ENCODE measurements at places on chromosomes 2 and 18. TPM values are rescaled to one million over a fixed set of nuclear protein-coding genes. Genes with fewer than 3 reads are reported as not detected.
A peak's percentile ranks its signal among the peaks of the same experiment; 100 is the strongest.

DNA sequence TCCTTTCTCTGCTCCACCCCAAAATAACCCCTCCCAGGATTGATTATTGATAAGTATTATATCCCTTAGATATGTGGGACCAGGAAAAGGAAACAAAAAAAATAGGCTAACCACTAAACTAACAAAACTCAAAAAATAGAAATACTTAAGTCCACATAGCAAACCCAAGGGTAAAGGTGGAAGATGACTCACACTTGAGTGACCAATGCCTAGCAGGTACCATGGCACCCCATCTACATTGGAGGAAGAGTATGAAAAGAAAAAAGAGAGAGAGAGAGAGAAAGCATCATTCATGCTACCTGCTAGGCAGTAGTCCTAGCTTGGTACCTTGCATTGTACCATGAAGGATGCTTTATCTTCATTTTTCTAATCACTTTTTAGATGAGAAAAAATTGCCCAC is 6.3 kb downstream of the EXOC6B start:
- H3K27ac ChIP-seq, result no peak overlapping the region
- H3K27me3 ChIP-seq, result no peaks in the 10 kb centered on the region
- peaks cover 5% of the 10 kb centered on the region for H3K4me1 ChIP-seq
- no peak overlapping the region for H3K4me3 ChIP-seq

DNA sequence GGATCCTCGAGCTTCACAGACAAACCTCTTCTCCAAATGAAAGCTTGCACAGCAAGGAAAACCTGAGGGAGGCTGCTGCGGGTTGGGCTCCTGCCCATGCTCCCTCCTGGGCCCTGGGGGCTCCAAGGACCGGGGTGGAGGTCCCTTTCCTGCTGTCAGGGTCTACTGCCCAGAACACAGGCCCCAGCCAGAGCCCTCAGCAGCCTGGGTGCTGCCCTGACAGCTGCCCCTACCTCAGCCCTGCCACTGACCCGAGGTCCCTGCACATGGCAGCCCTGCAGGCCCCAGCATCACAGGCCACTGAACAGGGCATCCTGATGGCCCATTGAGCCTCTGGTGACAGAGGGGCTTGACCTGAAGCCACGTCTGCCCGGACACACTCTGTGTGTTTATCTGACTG is 41.0 kb downstream of the CROCC2 start:
- H3K27ac ChIP-seq, result no peak overlapping the region
- H3K36me3 ChIP-seq, result no peaks in the 10 kb centered on the region
- no peak for DNase-seq
- no peak overlapping the region for H3K4me3 ChIP-seq
- H3K4me1 ChIP-seq, result no peaks in the 10 kb centered on the region

GRCh38 chr18:32548688-32549087 is 78.0 kb upstream of the GAREM1 start:
- no peak overlapping the region for H3K27ac ChIP-seq
- H3K27me3 ChIP-seq, result peaks cover 15% of the 10 kb centered on the region
- DNase-seq, result no peak
- H3K4me1 ChIP-seq, result no peaks in the 10 kb centered on the region

DNA sequence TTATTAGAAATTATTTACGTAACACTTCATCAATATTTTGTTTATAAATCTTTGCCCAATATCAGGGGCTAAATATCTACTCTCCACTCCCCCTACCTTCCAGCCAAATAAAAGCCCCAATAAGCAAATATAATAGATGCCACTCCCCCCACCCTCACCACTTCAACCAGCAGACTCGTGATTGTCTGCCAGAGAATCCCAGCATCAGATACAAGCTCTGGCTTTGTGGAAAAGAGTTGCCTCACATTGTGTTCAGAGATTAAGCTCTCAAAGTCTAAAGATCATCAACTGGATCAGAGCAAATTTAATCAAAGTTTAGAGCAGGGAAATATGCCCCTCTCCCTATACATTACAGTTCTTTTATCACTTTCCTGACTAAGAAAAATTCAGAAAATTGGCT is 39.5 kb downstream of the AOX1 start:
- no peaks in the 10 kb centered on the region for H3K36me3 ChIP-seq
- H3K4me1 ChIP-seq, result no peaks in the 10 kb centered on the region
- no peak overlapping the region for H3K27ac ChIP-seq
- no peak for DNase-seq

DNA sequence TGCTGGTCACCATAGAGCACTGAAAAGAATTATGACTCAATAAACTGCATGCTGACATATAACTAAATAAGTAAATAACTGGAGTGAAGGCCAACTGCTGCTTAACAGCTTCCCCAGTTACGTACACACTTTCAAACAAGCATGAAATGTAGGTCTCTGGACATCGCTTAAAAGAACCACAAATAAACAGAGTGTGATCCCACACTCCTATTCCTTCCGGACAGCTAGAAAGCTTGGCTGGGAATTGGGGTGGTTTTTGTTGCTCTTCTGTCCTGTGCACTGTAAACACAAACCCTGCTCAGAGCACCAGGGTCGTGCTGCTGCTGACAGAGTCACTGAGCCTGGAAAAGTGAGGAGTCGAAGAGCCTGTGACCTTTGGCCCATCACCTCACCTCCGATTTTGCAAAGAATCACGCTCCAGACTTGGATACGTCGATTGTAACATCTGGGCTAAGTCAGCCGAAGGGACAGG is 162.7 kb upstream of the NT5C1B start:
- DNase-seq, result no peak
- no peak overlapping the region for H3K4me3 ChIP-seq

DNA sequence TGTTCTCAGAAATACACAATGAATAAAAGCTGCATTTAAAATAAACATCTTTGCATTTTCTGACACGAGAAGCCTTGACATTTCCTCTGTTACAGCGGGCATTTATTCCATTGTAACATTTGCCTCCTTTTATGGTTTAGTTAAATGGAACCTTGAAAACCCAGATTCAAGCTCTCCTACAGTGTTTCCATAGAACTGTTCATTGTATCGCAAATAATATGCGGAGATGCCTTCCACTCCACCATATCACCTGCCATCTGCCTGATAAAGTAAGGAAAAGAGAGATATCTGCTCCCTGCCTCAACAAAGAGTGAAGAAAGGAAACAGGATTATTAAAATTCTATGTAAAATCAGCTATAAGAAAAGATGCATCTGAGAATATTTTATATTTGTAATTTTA is 69.8 kb downstream of the CDH19 start:
- H3K27me3 ChIP-seq, result no peaks in the 10 kb centered on the region
- H3K36me3 ChIP-seq, result no peaks in the 10 kb centered on the region
- H3K27ac ChIP-seq, result no peak overlapping the region
- no peaks in the 10 kb centered on the region for H3K4me1 ChIP-seq

- peaks cover 10% of the 10 kb centered on the region for H3K36me3 ChIP-seq
- H3K27ac ChIP-seq, result no peak overlapping the region
- H3K4me1 ChIP-seq, result no peaks in the 10 kb centered on the region
- H3K4me3 ChIP-seq, result no peak overlapping the region
These were observed 49.7 kb downstream of the MTA3 start for GRCh38 chr2:42618116-42618515.

- peak; percentile 77 for DNase-seq
- H3K36me3 ChIP-seq, result no peaks in the 10 kb centered on the region
- peak overlapping the region; percentile 88 for H3K4me3 ChIP-seq
These were observed 1.3 kb downstream of the MAPRE2 start for GRCh38 chr18:35042389-35043071.

GRCh38 chr2:106816974-106817373 is 69.0 kb downstream of the ST6GAL2 start:
- H3K27me3 ChIP-seq, result no peaks in the 10 kb centered on the region
- H3K4me3 ChIP-seq, result no peak overlapping the region
- H3K36me3 ChIP-seq, result no peaks in the 10 kb centered on the region
- H3K4me1 ChIP-seq, result no peaks in the 10 kb centered on the region
- no peak for DNase-seq
- no peak overlapping the region for H3K27ac ChIP-seq

- no peak overlapping the region for H3K27ac ChIP-seq
- no peak for DNase-seq
- no peaks in the 10 kb centered on the region for H3K36me3 ChIP-seq
- H3K27me3 ChIP-seq, result peaks cover 4% of the 10 kb centered on the region
- H3K4me3 ChIP-seq, result no peak overlapping the region
- H3K4me1 ChIP-seq, result no peaks in the 10 kb centered on the region
These were observed 857 bp upstream of the CROCC2 start for GRCh38 chr2:240905176-240905781.

DNA sequence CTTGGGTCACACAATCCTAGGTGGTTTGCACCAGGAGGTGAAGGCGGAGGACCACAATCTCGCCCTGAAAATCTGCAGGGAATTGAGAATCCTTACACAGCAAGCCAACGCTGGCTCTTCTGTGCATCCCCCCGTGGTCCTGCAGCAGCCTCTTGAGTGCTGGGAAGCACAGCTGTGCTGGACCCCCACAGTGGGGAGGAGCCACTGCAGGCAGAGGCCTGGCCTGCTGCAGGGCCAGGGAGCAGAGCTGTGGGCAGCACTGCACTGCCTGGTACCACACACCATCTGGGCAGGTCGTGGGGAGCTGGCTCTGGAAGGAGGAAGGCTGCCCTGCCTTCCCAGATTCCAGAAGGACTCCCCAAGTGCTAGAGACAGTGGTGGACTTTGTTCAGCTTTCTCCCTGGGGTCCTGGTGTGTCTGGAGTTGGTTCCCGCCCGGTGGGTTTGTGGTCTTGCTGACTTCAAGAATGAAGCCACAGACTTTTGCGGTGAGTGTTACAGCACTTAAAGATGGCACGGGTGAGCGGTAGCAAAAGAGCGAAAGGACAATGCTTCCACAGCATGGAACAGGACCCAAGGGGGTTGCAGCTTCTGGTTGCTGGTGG is 106.3 kb downstream of the FAM168B start:
- no peak overlapping the region for H3K27ac ChIP-seq
- peaks cover 1% of the 10 kb centered on the region for H3K27me3 ChIP-seq
- no peak overlapping the region for H3K4me3 ChIP-seq
- DNase-seq, result no peak

- H3K4me1 ChIP-seq, result peaks cover 6% of the 10 kb centered on the region
- no peak overlapping the region for H3K4me3 ChIP-seq
- H3K36me3 ChIP-seq, result peaks cover 36% of the 10 kb centered on the region
- no peak for DNase-seq
- no peak overlapping the region for H3K27ac ChIP-seq
These were observed 16.6 kb downstream of the SP110 start for GRCh38 chr2:230203110-230203676.

- H3K36me3 ChIP-seq, result no peaks in the 10 kb centered on the region
- peaks cover 1% of the 10 kb centered on the region for H3K27me3 ChIP-seq
- H3K4me3 ChIP-seq, result no peak overlapping the region
- H3K4me1 ChIP-seq, result no peaks in the 10 kb centered on the region
- DNase-seq, result no peak
These were observed 208.6 kb downstream of the PARD3B start for GRCh38 chr2:204753841-204754240.

GRCh38 chr18:44742718-44743311 is 62.1 kb downstream of the SETBP1 start:
- no peaks in the 10 kb centered on the region for H3K27me3 ChIP-seq
- no peak overlapping the region for H3K4me3 ChIP-seq
- H3K36me3 ChIP-seq, result peaks cover 14% of the 10 kb centered on the region
- no peak overlapping the region for H3K27ac ChIP-seq
- peaks cover 14% of the 10 kb centered on the region for H3K4me1 ChIP-seq

GRCh38 chr2:171574149-171574795 is 52.0 kb downstream of the CYBRD1 start:
- no peak overlapping the region for H3K27ac ChIP-seq
- peaks cover 6% of the 10 kb centered on the region for H3K4me1 ChIP-seq
- no peaks in the 10 kb centered on the region for H3K27me3 ChIP-seq
- H3K36me3 ChIP-seq, result no peaks in the 10 kb centered on the region
- H3K4me3 ChIP-seq, result peak overlapping the region; percentile 10

DNA sequence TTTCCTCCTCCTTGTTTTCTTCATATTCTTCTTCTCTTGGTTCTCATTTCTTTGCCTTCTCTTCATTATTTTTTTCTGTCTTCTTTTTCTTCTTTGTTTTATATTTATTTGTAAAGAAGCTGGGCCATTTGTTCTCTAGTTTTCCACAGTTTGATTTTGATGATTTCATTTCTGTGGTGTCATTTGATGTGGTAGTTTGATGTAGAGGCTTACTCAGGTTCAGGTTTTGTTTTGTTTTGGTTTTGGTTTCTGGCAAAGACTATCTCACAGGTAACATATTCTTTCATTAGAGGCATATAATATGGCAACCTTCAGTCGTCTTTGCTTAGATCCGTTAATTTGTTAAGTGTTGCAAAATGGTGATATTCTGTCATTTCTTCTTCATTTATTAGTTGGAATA is 75.3 kb downstream of the BABAM2 start:
- H3K27me3 ChIP-seq, result no peaks in the 10 kb centered on the region
- peak; percentile 26 for DNase-seq
- H3K36me3 ChIP-seq, result peaks cover 15% of the 10 kb centered on the region

DNA sequence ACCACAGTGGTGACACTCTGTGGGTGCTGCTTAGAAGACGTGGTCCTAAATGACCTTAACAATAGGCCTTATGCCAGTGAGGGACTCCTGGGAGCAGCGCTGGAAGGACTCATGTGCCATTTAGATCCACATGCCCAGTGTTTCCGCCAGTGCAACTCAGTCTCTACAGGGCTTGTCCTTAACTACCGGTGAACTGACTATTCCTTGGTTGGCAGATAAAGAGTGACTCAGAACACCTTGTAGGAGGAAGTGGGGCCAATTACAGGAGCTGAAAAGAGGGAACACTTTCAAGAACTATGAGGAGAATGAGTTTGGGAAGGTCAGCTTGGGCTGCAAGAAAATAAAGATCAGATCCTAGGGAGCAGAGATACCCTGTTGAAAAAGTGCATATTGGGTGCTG is 1.8 kb upstream of the CDK5R2 start:
- peaks cover 15% of the 10 kb centered on the region for H3K4me1 ChIP-seq
- no peaks in the 10 kb centered on the region for H3K36me3 ChIP-seq
- no peak overlapping the region for H3K27ac ChIP-seq
- H3K27me3 ChIP-seq, result peaks cover 17% of the 10 kb centered on the region

GRCh38 chr2:43824951-43825493 is 13.6 kb downstream of the ABCG5 start:
- no peak overlapping the region for H3K4me3 ChIP-seq
- no peak overlapping the region for H3K27ac ChIP-seq
- peaks cover 3% of the 10 kb centered on the region for H3K27me3 ChIP-seq

The VRK2 gene
- 18.7 TPM for polyA plus RNA-seq

The ACTG2 gene
- not detected for polyA plus RNA-seq

The INPP5D gene
- 307 TPM for polyA plus RNA-seq

The SERPINB11 gene
- polyA plus RNA-seq, result not detected

The DSG2 gene
- polyA plus RNA-seq, result not detected

The HADHA gene
- 94.4 TPM for polyA plus RNA-seq

The MBOAT2 gene
- polyA plus RNA-seq, result 1.6 TPM

The FBXO48 gene
- polyA plus RNA-seq, result not detected

The REG1B gene
- polyA plus RNA-seq, result not detected

The AMER3 gene
- polyA plus RNA-seq, result not detected

The UGT1A4 gene
- polyA plus RNA-seq, result not detected

The KIAA2012 gene
- polyA plus RNA-seq, result not detected

The SLC9A4 gene
- polyA plus RNA-seq, result not detected

The UGT1A3 gene
- polyA plus RNA-seq, result not detected
